Immature natural killer cell (primary cell): ENCODE measurements at places on chromosomes 3 and 15.

- no peaks in the 10 kb centered on the region for H3K36me3 ChIP-seq
- no peak overlapping the region for H3K4me3 ChIP-seq
- H3K27me3 ChIP-seq, result peaks cover 3% of the 10 kb centered on the region
- no peaks in the 10 kb centered on the region for H3K4me1 ChIP-seq
- DNase-seq, result no peak
Observed at GRCh38 chr15:52246686-52247431, 48.7 kb downstream of the MYO5C start.

DNA sequence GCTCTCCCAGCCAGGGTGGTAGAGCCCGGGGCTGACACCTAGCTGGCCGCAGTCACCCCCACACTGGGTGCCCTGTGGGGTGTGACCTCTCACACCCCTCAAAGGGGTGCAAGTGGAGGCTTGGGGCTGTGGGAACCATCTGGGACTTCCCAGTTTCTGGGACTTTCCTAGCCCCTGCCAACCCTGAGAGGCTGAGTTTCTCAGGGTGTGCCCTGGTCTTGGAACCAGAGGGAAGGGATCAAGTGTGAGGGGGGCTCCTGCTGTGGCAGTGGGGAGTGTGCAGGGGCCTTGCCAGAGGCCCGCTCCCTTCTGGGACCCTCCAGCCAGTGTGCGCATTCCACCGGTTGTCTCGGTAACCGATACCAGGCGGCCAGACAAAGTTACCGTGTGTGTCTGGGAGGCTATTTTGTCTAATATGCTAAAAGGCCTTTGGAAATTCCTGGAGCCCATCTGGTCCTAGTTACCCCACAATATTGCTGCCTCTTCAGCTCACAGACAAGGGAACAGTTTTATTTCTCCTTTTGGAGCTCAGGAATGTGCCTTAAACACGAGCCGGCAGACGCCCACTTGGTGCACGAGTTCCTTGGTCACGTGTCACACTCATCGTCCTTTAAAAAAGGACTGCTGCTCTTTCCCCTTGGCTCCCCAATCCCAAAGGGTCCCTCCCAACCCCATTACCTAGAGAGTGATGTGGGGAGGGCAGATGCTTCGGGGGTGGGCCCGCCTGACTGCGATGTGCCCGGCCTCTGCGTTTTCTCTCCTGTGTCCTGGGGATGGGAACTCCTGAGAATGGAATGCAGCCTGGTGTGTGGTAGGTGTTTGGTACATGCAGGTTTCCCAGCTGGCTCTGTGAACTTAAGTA lies 33.2 kb downstream of the HDAC11 start:
- DNase-seq, result no peak
- no peaks in the 10 kb centered on the region for H3K36me3 ChIP-seq
- H3K27ac ChIP-seq, result no peak overlapping the region
- no peak overlapping the region for H3K4me3 ChIP-seq
- H3K4me1 ChIP-seq, result no peaks in the 10 kb centered on the region

DNA sequence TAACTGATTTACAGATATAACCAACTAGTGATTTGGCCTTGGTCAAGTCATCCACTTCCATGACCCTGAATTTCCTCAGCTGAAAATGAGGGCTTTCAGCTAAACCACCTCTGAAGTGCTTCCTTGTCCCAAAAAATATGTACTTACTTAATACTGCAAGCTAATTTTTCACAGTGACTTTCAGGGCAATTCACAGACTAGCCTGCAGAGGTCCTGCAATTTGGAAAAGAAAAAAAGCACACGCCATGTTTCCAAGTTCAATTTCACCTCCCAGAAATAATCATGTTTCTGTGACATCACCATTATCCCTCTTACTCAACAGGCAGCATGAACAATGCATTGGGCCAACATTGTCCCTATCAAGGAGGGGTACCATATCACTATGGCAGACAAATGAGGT lies 218.2 kb downstream of the SHOX2 start:
- DNase-seq, result no peak
- H3K36me3 ChIP-seq, result no peaks in the 10 kb centered on the region
- H3K27me3 ChIP-seq, result peaks cover 3% of the 10 kb centered on the region
- H3K27ac ChIP-seq, result no peak overlapping the region
- no peaks in the 10 kb centered on the region for H3K4me1 ChIP-seq

- no peaks in the 10 kb centered on the region for H3K36me3 ChIP-seq
- no peak for DNase-seq
- no peaks in the 10 kb centered on the region for H3K4me1 ChIP-seq
- H3K4me3 ChIP-seq, result no peak overlapping the region
- H3K27ac ChIP-seq, result no peak overlapping the region
- H3K27me3 ChIP-seq, result no peaks in the 10 kb centered on the region
Observed at GRCh38 chr3:154779571-154779970, 300.5 kb upstream of the MME start.

GRCh38 chr15:62941699-62942098 lies 100.8 kb upstream of the TPM1 start:
- no peaks in the 10 kb centered on the region for H3K4me1 ChIP-seq
- H3K36me3 ChIP-seq, result no peaks in the 10 kb centered on the region
- peaks cover 14% of the 10 kb centered on the region for H3K27me3 ChIP-seq
- no peak overlapping the region for H3K4me3 ChIP-seq
- H3K27ac ChIP-seq, result no peak overlapping the region

DNA sequence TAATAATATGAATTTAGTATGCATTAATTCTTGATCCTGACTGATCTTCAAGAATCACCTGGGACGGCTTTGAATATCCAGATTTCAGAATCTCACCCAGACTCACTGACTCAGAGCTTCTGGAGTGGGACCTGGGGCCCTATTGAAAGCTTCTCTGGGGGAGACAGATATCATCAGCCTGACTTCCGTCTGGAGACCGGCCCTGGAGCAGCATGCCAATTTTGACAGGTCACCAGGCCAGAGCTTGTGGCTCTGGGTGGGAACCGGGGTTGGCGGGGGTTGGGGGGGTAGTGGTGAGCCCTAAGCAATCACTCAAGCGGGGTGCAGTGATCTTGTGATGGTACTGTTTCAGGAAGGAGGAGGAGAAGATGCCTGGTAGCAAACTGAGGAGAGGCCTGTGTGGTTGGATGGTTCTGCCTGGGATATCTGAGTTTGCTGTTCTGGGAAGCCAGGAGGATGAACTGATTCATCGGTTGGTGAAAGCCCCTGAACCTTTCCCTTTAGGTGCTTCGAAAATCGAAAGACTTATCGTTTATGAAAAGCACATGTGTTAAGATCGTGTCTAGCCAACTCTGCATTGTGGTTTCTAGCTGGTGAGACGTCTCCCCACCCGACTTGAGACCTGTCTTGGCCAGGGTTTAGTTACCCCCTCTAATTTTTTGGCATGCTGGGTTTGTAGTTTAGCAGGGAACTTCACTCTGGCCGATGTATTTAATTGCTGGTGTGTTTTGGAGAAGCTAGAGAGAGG lies 263.9 kb upstream of the C2CD4B start:
- no peak for DNase-seq
- no peak overlapping the region for H3K4me3 ChIP-seq
- H3K27ac ChIP-seq, result no peak overlapping the region
- H3K4me1 ChIP-seq, result no peaks in the 10 kb centered on the region

- H3K27ac ChIP-seq, result no peak overlapping the region
- peaks cover 2% of the 10 kb centered on the region for H3K27me3 ChIP-seq
- H3K4me1 ChIP-seq, result no peaks in the 10 kb centered on the region
- no peak for DNase-seq
- no peak overlapping the region for H3K4me3 ChIP-seq
Observed at GRCh38 chr3:52036829-52037228, 19.5 kb downstream of the DUSP7 start.

GRCh38 chr3:15673536-15673935 lies 72.0 kb downstream of the BTD start:
- H3K4me1 ChIP-seq, result no peaks in the 10 kb centered on the region
- DNase-seq, result no peak
- H3K4me3 ChIP-seq, result no peak overlapping the region
- H3K27me3 ChIP-seq, result no peaks in the 10 kb centered on the region

GRCh38 chr3:184491011-184491576 lies 70.5 kb upstream of the EPHB3 start:
- no peak overlapping the region for H3K27ac ChIP-seq
- peaks cover 6% of the 10 kb centered on the region for H3K4me1 ChIP-seq
- peaks cover 15% of the 10 kb centered on the region for H3K27me3 ChIP-seq
- no peaks in the 10 kb centered on the region for H3K36me3 ChIP-seq
- DNase-seq, result no peak

GRCh38 chr3:152615681-152616080 lies 219.2 kb upstream of the P2RY1 start:
- DNase-seq, result no peak
- H3K27me3 ChIP-seq, result peaks cover 1% of the 10 kb centered on the region
- no peaks in the 10 kb centered on the region for H3K36me3 ChIP-seq

DNA sequence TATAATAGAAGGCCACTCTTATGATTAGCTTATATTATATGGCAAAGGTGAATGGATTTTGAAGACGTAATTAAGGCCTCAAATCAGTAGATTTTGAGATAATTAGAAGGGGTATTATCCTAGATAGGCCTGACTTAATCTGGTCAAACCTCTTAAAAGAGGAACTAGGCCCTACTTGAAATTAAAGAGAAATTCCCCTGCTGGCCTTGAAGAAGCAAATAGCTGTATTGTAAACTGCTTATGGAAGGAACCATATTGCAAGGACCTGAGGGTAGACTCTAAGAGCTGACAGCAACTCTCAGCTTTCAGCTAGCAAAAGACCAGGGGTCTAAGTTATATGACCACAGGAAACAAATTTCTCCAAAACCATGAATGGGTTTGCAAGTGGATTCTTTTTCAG lies 219.0 kb upstream of the ONECUT1 start:
- H3K27me3 ChIP-seq, result peaks cover 2% of the 10 kb centered on the region
- no peaks in the 10 kb centered on the region for H3K36me3 ChIP-seq
- no peak overlapping the region for H3K4me3 ChIP-seq
- H3K4me1 ChIP-seq, result no peaks in the 10 kb centered on the region
- no peak overlapping the region for H3K27ac ChIP-seq
- no peak for DNase-seq

- H3K27ac ChIP-seq, result peak within 1 kb of the TSS; percentile 91
- H3K4me1 ChIP-seq, result peaks cover 42% of the 10 kb centered on the region
- DNase-seq, result peak; percentile 52
Observed at GRCh38 chr15:90883976-90884718, at the start of gene FES. Gene FES, plus strand, starts transcription at chr15:90884504. Its CDS starts 542 bp downstream, at chr15:90885046.

DNA sequence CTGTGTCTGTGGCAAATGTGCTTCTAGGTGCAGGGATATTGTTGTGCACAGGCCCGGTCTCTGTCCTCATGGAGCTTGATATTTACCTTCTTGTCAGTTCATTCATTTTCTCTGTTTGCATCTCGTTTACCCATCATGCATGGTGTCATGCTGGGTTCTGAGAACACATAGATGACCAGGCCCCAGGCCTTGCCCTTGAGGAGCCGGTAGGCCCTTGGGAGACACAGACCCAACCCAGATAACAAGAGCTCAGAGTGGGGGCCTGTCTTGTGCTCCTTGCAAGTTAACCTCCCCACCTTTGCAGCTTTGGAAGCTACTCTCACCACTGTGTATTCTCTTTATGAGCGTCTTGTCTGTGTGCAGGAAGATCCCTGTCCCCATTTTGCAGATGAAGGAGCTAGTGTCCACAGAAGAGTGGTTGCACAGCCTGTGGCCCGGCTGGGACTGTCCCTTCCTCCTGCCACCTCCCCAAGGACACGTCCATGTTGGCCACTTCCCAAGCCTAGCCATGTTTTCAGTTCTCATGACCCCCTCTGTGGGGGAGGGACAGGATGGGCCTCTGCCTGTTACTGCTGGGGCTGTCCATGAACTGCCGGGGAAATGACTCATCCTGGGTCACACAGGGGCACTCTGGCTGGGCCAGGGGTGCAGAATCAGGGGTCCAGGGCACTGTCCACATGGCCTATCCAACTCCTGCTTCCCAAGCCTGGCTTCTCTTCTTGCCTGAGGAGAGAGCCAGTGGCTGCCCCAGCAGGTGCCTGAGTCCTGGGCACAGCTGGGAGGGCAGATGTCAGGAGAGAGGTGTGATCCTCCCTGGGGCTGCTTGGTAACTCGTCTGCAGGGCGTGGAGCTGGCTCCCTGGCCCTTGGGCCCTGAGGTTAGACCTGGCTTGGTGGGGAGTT lies 3.4 kb downstream of the SNX33 start:
- H3K4me3 ChIP-seq, result peak overlapping the region; percentile 11
- H3K27me3 ChIP-seq, result no peaks in the 10 kb centered on the region
- DNase-seq, result no peak
- H3K27ac ChIP-seq, result peak overlapping the region; percentile 29
- H3K4me1 ChIP-seq, result peaks cover 29% of the 10 kb centered on the region

DNA sequence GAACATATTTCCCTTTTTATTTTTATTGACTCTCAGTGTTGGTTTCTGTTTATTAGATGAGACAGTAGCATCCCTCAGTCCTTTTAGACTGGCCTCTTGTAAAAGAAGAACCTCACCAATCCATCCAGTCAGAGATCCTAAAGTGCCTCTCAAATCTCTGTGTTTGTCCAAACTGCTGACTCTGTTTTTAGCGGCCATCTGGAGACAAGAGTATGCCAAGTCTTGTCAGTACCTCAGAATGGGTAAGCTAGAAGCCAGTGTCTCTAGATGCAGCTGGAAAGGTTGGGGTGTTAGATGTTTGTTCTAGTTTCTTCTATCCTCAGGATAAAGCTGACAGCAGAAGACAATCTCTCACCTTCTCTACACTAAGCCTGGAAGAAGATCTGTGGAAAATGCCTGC lies 537.7 kb upstream of the ZNF385D start:
- no peak overlapping the region for H3K27ac ChIP-seq
- H3K36me3 ChIP-seq, result no peaks in the 10 kb centered on the region
- H3K27me3 ChIP-seq, result no peaks in the 10 kb centered on the region
- H3K4me1 ChIP-seq, result no peaks in the 10 kb centered on the region
- no peak overlapping the region for H3K4me3 ChIP-seq

DNA sequence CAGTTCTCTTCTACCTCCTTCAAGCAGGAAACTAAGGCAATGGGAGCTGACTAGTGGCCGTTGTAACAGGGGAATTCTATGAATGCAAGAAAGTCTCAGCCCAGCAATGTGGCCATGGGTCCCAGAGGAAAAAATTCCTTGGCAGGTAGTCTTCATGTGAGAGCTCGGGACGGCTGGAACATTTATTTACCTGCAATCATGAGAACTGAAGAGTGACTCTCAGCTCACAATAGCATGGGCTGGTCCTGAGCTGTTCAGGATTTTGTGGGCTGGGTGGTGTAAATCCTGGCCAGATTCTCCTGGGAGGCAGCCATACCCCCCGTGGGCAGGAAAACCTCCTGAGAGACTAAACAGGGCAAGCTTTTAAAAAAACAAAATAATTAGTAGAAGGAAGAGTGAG lies 330.3 kb upstream of the CTNNB1 start:
- H3K4me3 ChIP-seq, result no peak overlapping the region
- no peaks in the 10 kb centered on the region for H3K36me3 ChIP-seq
- no peak overlapping the region for H3K27ac ChIP-seq

DNA sequence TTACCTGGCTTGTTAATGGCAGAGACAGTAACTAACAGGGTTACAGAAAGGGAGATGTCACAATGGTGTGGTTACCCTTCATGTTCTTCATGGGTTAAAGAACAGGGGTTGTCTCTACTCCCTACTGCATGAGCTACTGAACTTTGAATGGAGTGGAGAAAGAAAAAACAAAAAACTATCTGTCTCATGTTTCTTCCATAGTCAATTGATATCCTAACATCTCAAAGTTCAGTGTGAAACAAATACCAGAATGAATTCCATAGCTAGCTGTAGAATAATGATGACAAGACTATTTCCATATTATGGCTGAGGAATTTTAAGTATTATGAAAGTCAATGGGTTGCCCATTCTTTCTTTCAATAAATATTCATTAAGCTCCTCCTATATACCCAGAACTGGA lies 161.3 kb upstream of the LPP start:
- DNase-seq, result no peak
- H3K4me3 ChIP-seq, result no peak overlapping the region
- H3K27me3 ChIP-seq, result peaks cover 7% of the 10 kb centered on the region
- no peaks in the 10 kb centered on the region for H3K36me3 ChIP-seq
